NCI-H1436 (cell line): ENCODE measurements at places on chromosomes 12 and 14.

DNA sequence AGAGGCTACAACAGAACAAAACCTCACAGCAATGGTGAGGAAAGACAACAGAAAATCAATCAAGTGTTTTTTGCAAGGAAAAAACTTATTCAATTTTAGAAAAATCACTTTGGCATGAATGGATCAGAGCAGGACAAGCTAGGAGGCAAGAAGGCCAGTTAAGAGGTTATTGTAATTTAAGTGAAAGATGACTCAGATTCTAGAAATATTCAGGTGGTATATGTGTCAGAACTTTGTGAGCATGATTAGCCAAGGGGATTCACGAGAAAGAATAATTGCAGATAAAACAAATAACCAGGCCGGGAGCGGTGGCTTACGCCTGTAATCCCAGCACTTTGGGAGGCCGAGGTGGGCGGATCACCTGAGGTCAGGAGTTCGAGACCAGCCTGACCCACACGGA is 12.7 kb downstream of the GCH1 start:
- no peak for DNase-seq

DNA sequence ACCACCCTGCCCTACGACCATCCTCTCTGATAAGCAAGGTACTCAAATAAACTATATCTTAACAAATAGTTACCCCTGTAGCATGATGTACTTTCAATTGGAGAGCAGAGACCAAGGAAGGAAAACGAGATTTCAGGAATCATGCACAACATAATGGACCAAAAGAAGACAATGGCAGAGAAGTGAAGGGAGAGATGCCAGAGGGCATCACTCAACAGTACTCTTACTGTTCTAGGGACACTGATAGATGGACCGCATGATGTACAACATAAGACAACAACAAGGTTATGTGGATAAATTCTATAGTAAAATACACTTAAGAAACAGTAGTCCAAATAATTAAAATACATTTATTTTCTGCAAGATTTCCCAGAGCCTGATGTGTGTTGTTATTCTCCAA is 77.5 kb upstream of the IFNG-AS1 start:
- no peak for DNase-seq

- DNase-seq, result no peak
Observed at GRCh38 chr12:108370415-108370814, 31.3 kb upstream of the CMKLR1 start.

DNA sequence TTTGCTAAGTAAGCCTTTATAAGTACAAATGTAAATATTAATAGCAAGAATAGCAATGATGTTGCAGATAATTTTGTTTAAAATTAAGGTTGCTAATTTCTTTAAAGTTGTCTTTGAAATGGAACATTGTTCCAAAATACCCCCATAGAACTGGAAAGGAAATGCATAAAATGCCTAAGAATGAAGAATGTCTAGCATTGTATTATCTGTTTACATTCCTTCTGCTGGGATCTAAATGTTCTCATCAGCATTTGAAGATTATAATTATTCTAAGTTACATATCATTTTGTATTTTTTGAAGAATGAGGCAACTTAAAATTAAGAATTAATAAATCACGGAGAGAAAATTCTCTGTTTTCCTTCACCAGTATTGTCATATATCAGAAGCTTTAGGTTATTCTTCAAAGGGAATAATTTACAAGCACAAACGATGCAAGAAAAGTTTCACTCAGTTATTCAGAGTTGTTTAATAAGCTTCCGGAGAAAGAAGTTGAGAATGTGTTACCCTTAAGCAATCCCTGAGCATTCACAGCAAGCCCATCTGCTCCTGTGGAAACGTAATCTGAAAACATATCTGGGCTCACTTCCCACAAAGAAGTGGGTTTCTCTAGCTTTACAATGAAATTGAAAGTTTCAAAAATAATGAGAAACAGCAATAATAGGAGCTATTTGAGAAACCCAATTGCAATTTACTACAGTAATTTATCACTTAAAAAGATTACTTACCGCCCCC is 21.3 kb downstream of the SLC6A15 start:
- no peak for DNase-seq

GRCh38 chr14:38394064-38394463 is 138.2 kb upstream of the CLEC14A start:
- no peak for DNase-seq

DNA sequence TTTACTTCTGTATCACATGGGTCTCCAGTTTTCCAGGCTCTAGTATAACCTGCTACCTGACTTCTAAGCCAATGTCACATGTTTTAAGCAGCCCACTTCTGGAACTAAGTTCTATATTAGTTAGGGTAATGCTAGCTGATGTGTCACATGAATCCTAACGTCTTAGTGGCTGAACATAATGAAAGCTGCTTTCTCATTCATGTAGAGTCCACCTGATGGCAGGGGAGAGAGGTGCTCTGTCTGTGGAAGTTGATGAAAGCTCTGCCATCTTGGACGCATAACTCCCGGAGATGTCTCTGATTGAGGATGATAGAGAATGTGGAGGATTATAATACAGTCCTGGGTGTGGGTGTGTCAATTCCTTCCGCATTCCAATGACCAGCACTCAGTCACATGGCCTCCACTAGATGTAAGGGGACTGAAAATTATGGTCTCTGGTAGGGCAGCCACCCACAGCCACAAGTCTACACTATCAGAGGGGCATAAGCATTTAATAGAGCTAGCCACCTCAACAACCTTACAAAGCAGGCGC is 234.4 kb upstream of the CRY1 start:
- DNase-seq, result no peak

- no peak for DNase-seq
Observed at GRCh38 chr12:115840159-115840558, 437.3 kb downstream of the MED13L start.
